Activated CD8-positive, alpha-beta memory T cell treated with anti-CD3 and anti-CD28 coated beads, Interleukin-2, amount 50 U/mL, for 48 hours (primary cell): ENCODE measurements at places on chromosomes 16 and 17.

GRCh38 chr16:81442916-81443687 lies 1.5 kb upstream of the CMIP start:
- DNase-seq: no peak

- DNase-seq: no peak
Observed at GRCh38 chr16:65305266-65305959, 183.6 kb upstream of the CDH11 start.

DNA sequence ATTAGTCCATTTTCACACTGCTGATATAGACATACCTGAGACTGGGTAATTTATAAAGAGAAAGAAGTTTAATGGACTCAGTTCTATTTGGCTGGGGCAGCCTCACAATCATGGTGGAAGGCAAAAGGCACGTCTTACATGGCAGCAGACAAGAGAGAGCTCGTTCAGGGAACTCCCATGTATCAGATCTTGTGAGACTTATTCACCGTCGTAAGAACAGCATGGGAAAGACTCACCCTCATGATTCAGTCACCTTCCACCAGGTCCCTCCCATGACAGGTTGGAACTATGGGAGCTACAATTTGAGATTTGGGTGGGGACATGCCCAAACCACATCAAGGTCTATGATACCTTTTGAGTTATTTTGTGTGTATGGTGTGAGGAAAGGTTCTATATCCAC lies 66.9 kb downstream of the METRNL start:
- DNase-seq: peak; percentile 17

- peak; percentile 42 for DNase-seq
Observed at GRCh38 chr17:47810901-47811635, 10.5 kb downstream of the OSBPL7 start.

GRCh38 chr16:69511651-69512050 lies 54.1 kb upstream of the NFAT5 start:
- no peak for DNase-seq

DNA sequence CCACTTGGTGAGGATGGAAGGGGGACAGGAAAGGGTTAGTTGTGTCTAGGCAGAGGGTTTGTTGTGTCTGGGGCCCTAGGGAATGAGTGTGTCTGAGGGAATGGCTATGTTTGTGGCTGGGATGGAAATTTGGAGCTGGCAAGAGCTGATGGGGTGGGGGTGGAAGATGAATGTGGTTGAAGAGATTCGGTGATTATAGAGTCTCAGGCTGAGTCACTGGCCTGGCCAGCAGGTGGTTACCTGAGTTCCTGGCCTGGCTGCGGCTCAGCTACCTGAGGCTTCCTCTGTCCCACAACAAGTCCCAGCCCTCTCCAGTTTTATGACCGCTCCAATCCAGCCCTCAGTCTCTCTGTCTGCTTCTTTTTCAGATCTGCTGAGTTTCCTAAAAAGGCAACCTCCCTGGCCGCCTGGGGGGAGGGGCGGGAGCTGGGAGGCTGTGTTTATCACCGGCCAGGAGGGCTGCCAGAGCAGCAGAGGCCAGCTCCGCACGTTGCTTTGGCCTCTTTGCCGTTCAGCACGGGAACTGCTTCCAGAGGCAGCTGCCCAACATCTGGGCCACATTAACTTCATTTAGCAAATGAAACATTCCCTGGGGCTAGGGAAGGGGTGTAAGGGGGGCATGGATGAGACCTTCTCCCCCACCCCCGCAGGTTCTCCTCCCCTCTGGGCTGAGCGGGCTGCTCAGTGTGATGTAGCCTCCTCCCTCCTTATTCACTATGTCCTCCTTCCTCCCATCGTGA lies 21.8 kb downstream of the ITGB3 start:
- no peak for DNase-seq

- no peak for DNase-seq
Observed at GRCh38 chr16:67226295-67226803, 581 bp upstream of the TMEM208 start.

- no peak for DNase-seq
Observed at GRCh38 chr16:10647721-10648296, 46.9 kb downstream of the TEKT5 start.

GRCh38 chr16:59045501-59045900 lies 311.4 kb upstream of the GOT2 start:
- DNase-seq: no peak

GRCh38 chr17:67594115-67594880 lies 123.4 kb upstream of the NOL11 start:
- no peak for DNase-seq

- no peak for DNase-seq
Observed at GRCh38 chr17:5352681-5353289, 66.7 kb downstream of the NUP88 start.

DNA sequence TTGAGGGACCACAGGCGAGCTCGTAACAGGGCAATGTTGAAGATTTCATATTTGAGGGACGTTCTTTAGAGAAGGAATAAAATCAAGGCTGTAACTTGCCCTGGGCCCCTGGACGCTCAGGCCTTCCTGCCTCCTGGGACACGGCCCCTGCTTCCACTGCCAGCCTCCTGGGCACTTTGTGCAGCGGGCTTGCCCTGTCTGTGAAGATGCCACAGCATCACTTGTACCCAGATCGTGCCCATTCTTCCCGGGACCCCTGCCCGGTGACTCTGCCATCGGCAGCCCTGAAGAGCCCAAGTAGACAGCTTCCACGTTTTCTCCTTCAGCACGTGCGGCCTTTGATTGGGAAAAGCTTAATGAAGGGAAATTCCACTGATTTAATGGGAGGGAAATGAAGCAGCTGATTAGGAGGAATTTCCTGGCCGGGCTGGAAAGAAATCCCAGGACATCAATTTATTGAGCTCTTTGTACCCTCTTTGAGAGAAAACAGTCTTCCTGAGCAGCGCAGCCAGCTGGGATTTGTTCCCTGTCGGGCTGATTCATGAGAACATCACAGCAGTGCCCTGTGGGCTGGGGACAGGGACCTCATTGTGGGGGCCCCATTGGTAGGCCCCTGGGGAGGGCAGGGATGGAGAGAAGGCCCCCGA lies 71.5 kb downstream of the CRISPLD2 start:
- DNase-seq: no peak

- DNase-seq: no peak
Observed at GRCh38 chr16:5019775-5020174, 14.0 kb downstream of the NAGPA start.

DNA sequence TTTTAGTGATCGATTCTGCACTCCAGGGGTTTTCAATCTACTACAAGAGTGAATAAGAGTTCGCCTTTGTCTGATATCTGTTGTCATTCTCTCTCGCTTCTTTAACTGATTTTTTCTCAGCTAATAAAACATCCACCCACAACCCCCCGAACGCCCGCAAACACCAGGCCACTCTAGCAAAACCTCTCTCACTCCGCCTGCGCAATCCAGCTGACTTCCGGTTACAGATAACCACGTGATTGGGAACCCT lies 338 bp upstream of the RPL19 start:
- DNase-seq: peak; percentile 90

GRCh38 chr16:67388191-67388590 lies 5.1 kb downstream of the TPPP3 start:
- no peak for DNase-seq

GRCh38 chr17:63515426-63515825 lies 7.7 kb upstream of the KCNH6 start:
- no peak for DNase-seq

DNA sequence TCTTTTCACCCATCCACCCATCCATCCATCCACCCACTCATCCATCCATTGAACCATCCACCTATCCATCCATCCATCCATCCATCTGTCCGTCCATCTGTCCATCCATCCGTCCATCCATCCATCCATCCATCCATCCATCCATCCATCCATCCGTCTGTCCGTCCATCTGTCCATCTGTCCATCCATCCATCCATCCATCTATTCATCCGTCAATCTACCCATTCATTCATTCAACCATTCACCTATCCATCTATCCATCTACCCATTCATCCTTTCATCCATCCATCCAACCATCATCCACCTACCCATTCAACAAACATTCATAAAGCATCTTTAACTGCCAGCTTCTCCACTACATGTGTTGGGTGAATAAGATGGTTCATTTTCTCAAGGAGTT lies 28.9 kb downstream of the GP2 start:
- DNase-seq: no peak

GRCh38 chr17:48051706-48052486 lies 3.7 kb downstream of the NFE2L1 start:
- DNase-seq: no peak

DNA sequence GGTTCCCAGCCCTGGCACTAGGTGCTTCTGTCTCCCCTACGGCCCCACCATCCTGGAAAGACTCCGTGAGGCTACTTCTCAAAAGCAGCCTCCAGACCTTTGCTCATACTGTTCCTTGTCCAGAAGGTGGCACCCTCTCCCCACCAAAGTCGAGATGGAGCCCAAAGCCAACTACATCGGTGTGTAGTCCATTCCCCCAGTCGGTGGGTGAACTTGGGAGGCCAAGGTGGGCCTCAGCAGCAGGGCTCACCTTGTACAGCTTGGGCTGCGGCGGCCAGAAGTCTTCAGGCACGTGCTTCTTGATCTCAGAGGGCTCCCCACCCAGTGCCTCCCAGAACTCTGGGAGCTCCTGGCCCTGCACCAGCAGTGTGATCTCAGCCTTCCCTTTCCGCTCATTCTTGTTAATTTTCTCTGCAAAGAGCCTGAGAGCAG lies 10.2 kb downstream of the FLII start:
- peak; percentile 76 for DNase-seq

- no peak for DNase-seq
Observed at GRCh38 chr16:13359835-13360234, 458.4 kb downstream of the SHISA9 start.

GRCh38 chr17:36645422-36645821 lies 44.0 kb downstream of the MRM1 start:
- no peak for DNase-seq

GRCh38 chr16:55401046-55401445 lies 77.0 kb downstream of the IRX6 start:
- DNase-seq: no peak

- DNase-seq: no peak
Observed at GRCh38 chr16:30166202-30166902, 17.1 kb upstream of the CORO1A start.

GRCh38 chr16:77276661-77277060 lies 77.5 kb downstream of the SYCE1L start:
- no peak for DNase-seq

DNA sequence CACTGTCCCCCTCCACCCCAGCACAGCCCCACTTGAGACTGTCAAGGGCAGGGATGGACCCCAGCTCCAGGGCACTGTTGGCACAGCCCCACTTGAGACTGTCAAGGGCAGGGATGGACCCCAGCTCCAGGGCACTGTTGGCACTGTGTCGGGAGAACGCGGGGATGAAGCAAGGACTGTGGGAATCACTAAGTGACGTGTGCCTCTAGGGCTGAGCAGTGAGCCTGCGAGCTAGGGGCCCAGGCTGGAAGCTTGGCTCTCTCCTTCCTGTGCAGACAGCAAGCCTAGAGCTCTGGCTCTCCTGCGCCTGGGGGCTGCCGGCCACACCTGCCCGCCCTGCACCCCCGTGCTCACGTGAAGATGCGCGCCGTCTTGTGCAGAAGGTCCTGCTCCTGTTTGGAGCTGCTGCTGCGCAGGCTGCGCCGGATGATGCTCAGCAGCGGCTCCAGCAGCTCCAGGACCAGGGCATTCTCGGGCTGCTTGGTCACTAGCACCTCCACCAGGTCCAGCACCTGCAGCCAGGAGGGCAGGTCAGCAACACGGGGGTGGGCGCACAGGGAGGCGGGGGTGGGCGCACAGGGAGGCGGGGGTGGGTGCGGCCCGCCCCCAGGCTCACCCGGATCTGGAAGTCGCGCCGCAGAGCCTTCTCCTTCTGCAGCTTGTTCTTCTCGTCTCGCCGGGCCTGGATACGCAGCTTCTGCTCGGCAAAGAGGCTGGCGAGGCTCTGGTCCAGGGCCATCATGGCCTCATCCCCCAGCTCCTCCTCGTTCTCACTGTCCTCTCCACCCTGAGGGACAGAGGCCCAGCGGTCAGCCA lies 10.8 kb downstream of the MYBBP1A start:
- no peak for DNase-seq

- no peak for DNase-seq
Observed at GRCh38 chr16:78310990-78311561, 211.6 kb downstream of the WWOX start.

- no peak for DNase-seq
Observed at GRCh38 chr16:10618710-10619209, 38.4 kb upstream of the EMP2 start.
